Esophagus squamous epithelium (tissue), 5 donors: ENCODE measurements at places on chromosomes 5 and 9. TPM values are rescaled to one million over a fixed set of nuclear protein-coding genes. Genes with fewer than 3 reads are reported as not detected.

Gene MARCHF11
- total RNA-seq, result not detected

Gene SCAMP1
- 15.2 TPM for total RNA-seq

Gene SAXO1
- total RNA-seq, result not detected

Gene CD274
- total RNA-seq, result 3.0 TPM

Gene CARD6
- 18.5 TPM for total RNA-seq

Gene RMND5B
- 65.8 TPM for total RNA-seq

Gene PCSK1
- 1.1 TPM for total RNA-seq

Gene MYMK
- not detected for total RNA-seq

Gene PDZD2
- 25.6 TPM for total RNA-seq

Gene POLE3
- total RNA-seq, result 61.4 TPM

Gene C7
- total RNA-seq, result 8.2 TPM

Gene FOXD4L5
- total RNA-seq, result 0.19 TPM

Gene FGF18
- not detected for total RNA-seq

Gene LCN15
- total RNA-seq, result not detected

Gene EQTN
- total RNA-seq, result not detected

Gene ANKRD34B
- not detected for total RNA-seq

Gene SLC34A3
- 1.7 TPM for total RNA-seq

Gene HCN1
- total RNA-seq, result not detected

Gene CARTPT
- total RNA-seq, result not detected

Gene SLC22A4
- total RNA-seq, result 0.38 TPM

Gene STARD4
- total RNA-seq, result 35.6 TPM

Gene TYRP1
- not detected for total RNA-seq

Gene EDIL3
- total RNA-seq, result 4.0 TPM

Gene NUP188
- total RNA-seq, result 78.6 TPM

Gene SLC45A2
- not detected for total RNA-seq

Gene IFNA6
- not detected for total RNA-seq

Gene DIPK1B
- total RNA-seq, result 0.48 TPM

Gene TMEM171
- 12.6 TPM for total RNA-seq

Gene RNF208
- 2.7 TPM for total RNA-seq

Gene BTNL3
- not detected for total RNA-seq

Gene NFIL3
- total RNA-seq, result 11.7 TPM

Gene CER1
- total RNA-seq, result not detected

Gene TTC16
- not detected for total RNA-seq

Gene LHFPL2
- 3.9 TPM for total RNA-seq

Gene SLC25A2
- 0.29 TPM for total RNA-seq

Gene WNT8A
- total RNA-seq, result not detected

Gene NFIB
- 25.9 TPM for total RNA-seq

Gene PCDHB3
- 0.76 TPM for total RNA-seq

Gene PCDHA6
- total RNA-seq, result 0.27 TPM

Gene GABRA1
- not detected for total RNA-seq

Gene PCDHGC5
- 1.7 TPM for total RNA-seq

Gene KIF12
- total RNA-seq, result 1.2 TPM

Gene BASP1
- 16.7 TPM for total RNA-seq

Gene TIFAB
- 0.18 TPM for total RNA-seq

Gene POLK
- total RNA-seq, result 27.5 TPM

Gene ZDHHC21
- 20.8 TPM for total RNA-seq

Gene NKD2
- 1.6 TPM for total RNA-seq
